Breast epithelium (tissue), 4 donors: ENCODE measurements at places on chromosomes 1 and 21. TPM values are rescaled to one million over a fixed set of nuclear protein-coding genes. Genes with fewer than 3 reads are reported as not detected.

- no peak for DNase-seq
These were observed 96.2 kb downstream of the LAMC2 start for GRCh38 chr1:183282101-183282855.

The UQCRHL gene
- 1.2 TPM for total RNA-seq

- DNase-seq: no peak
These were observed 31.2 kb upstream of the SYNC start for GRCh38 chr1:32733582-32734321.

- DNase-seq: no peak
These were observed 280.4 kb downstream of the SETD4 start for GRCh38 chr21:35779690-35780570.

The UTS2 gene
- total RNA-seq: not detected
